Foreskin keratinocyte (primary cell): ENCODE measurements at places on chromosomes 11 and 22. TPM values are rescaled to one million over a fixed set of nuclear protein-coding genes. Genes with fewer than 3 reads are reported as not detected.
A peak's percentile ranks its signal among the peaks of the same experiment; 100 is the strongest.

DNA sequence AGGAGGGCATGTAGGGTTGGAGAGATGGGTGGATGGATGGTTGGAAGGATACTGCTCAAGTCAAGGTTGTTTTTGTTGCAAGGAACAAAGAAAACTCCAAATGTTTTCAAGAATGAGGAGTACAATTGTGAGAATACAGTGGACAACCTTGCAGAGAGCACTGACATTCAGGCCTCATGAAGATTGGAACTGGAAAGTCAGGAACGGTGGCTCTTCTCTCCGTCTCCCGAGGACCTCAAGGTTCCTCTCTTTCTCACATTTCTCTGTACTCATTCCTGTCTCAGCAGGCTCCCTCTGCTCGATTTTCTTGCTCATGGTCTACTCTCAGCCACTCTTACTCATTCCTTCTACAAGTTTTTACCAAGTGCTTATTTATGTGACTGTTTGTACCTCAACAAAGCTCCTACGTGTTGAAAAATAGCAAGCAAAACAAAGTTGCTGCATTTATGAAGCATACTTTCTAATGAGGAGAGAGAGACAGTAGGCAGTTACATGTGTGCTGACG is 97.6 kb downstream of the SWAP70 start:
- DNase-seq, result no peak

DNA sequence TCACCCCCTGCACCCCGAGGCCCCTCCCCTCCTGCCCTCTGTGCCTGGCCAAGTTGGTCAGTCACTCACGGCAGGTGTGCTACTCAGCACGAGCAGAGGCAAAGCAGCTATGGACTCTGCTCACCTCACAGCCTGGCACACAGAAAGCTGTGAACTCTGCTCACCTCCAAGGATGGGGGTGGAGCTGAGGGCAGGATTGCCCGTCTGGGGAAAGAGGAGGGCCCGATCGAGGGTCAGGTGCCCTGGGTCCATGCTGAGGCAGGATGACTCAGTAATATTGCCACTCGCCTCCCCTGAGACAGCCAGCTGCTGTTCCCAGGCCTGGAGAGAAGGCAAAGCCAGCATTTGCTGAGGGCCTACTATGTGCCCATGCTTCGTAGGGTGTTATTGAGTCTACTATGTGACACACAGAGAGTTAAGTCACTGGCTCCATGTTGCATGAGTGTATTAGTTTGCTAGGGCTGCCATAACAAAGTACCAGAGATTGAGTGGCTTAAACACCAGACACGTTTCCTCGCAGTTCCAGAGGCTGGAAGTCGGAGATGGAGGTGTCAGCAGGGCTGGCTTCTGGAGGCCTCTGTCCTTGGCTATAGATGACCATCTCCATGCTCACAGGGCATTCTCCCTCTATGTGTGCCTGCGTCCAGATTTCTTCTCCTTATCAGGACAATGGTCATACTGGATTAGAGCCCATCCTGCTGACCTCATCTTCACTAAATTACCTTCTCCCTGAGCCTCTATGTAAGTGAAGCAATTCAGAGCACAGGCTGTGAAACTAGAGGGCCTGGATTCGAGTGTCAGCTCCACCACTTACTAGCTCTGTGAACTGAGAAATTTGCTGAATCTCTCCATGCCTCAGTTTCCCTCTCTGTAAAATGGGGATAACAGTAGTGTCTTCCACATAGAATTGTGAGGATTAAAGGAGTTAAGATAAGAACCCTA is 13.2 kb upstream of the TSKU start:
- no peak for DNase-seq

The MMP11 gene
- total RNA-seq, result 0.25 and 0.58 TPM in 2 replicates

DNA sequence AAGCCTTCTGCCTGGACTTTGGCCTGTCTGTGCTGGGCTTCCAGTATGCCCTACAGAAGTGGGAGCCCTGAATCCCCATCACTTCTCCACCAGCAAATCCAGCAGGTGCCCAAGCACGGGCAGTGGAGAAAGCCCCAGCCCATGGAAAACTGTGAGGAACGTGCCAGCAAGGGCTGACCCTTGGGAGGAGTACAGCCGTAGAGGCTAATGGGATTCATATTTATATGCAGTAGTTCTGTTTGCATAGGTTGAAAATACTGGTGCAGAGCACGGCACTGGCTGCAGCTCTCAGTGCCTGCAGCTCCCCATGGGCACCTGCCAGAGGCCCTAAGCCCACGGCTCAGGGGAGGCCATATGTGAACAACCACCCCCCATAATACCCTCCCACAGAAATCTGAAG is 10.1 kb downstream of the NAGA start:
- no peak for DNase-seq

DNA sequence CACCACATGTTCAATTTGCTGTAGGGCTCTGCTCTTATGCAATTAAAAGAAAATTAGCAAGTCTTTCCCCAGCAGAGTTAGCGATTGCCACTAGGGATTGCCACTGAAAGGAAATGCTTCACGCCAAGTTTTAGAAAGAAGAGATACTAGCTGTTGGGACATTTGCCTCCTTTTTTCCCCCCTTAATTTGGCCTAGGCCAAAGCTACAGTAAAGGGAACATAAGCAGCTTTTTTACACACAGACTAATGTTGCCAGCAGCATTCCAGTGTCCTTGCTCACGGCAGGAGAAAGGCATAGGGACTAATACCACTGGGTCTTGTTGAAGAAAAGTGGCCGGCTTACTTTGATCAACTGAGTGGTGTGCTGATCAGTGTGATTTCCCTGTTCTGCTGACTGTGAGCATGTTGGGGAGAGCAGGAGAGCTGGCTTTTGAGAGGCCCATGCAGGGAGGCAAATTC is 71.2 kb downstream of the PHF21A start:
- DNase-seq, result peak; percentile 81

- no peak for DNase-seq
Observed at GRCh38 chr22:26689513-26690301, 32.3 kb downstream of the MIAT start.

DNA sequence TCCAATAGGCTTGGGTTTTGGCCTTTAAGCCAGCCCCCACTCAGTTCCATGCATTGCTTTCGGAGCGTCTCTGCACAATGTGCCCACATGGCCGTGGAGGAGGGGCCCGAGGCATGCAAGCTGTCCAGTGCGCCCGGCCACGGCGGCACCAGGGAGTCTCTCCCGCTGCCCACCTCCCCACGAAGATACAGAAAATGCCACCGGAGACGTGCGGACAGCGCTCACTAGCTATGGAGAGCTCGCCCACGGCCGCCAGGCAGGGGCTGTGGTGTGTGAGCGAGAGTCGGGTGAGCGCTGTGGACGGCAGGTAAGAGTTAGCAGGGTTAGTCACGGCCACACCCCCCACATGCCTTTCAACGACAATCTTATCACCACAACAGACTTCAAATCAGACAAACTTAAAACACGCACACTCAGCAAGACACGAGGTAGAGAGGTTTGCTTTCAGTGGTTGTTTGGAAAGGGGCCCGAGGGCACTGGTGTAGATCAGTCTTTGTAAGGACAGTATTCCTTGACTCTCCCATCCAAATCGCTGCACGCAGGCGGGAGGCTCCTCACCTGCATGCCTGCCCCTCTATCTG is 18.7 kb upstream of the BID start:
- no peak for DNase-seq

- no peak for DNase-seq
Observed at GRCh38 chr11:1755692-1756561, 5.5 kb upstream of the IFITM10 start.

- DNase-seq, result no peak
Observed at GRCh38 chr11:68927280-68928135, 23.8 kb downstream of the IGHMBP2 start.

DNA sequence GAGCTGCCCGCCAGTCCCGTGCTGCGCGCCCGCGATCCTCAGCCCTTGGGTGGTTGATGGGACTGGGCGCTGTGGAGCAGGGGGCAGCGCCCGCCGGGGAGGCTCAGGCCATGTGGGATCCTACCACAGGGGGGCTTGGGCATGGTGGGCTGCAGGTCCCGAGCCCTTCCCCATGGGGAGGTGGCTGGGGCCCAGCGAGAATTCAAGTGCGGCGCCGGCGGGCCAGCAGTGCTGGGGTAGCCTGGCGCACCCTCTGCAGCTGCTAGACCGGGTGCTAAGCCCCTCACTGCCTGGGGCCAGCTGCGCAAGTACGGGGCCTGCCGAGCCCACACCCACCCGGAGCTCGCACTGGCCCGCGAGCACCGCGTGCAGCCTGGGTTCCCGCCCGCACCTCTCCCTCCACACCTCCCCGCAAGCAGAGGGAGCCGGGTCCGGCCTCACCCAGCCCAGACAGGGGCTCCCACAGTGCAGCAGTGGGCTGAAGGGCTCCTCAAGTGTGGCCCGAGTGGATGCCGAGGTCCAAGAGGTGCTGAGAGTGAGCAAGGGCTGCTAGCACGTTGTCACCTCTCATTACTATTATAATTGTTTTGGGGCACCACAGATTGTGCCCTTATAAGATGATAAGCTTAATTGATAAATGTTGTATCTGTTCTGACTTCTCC is 333.2 kb downstream of the CASP12 start:
- no peak for DNase-seq

The GRIA4 gene
- not detected in 2 replicates for total RNA-seq

GRCh38 chr11:12110714-12111548 is 541 bp downstream of the MICAL2 start:
- DNase-seq, result no peak

The ARHGAP8 gene
- total RNA-seq, result 15.8 and 16.5 TPM in 2 replicates

- peak; percentile 77 for DNase-seq
Observed at GRCh38 chr22:37807410-37808293, at the start of gene GCAT. Gene GCAT, plus strand, starts transcription at chr22:37807934. Its CDS starts 34 bp downstream, at chr22:37807968.

- DNase-seq, result no peak
Observed at GRCh38 chr11:19614370-19614940, 98.2 kb upstream of the NAV2 start.
